Activated CD4-positive, alpha-beta T cell treated with anti-CD3 and anti-CD28 coated beads, Interleukin-2, amount 50 U/mL, for 24 hours (primary cell): ENCODE measurements at places on chromosomes 16 and 17.

DNA sequence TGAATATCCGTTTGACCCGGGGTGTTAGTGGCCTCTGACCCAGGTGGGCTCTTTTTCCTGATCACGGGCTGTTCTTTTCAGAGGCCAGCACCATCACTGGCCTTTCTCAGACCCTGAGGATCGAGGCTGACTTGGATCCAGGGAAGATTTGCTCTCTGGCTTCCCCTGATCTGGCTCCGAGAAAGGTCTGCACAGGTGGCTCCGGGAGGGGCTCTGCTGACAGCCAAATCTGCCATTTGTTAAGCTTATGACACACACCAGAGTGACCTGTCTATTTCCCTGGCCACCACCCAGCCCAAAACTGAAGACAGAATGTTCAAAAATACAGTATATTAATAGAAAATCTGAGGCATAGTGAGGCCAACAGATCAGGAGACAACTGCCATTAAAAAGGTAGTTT lies 221.8 kb upstream of the TNRC6C start:
- DNase-seq: no peak

GRCh38 chr16:20844054-20844453 lies 37.7 kb downstream of the REXO5 start:
- no peak for DNase-seq

GRCh38 chr16:15765880-15766279 lies 90.9 kb downstream of the MYH11 start:
- no peak for DNase-seq

- no peak for DNase-seq
Measured at GRCh38 chr16:67036323-67036741, 7.4 kb downstream of the CBFB start.

DNA sequence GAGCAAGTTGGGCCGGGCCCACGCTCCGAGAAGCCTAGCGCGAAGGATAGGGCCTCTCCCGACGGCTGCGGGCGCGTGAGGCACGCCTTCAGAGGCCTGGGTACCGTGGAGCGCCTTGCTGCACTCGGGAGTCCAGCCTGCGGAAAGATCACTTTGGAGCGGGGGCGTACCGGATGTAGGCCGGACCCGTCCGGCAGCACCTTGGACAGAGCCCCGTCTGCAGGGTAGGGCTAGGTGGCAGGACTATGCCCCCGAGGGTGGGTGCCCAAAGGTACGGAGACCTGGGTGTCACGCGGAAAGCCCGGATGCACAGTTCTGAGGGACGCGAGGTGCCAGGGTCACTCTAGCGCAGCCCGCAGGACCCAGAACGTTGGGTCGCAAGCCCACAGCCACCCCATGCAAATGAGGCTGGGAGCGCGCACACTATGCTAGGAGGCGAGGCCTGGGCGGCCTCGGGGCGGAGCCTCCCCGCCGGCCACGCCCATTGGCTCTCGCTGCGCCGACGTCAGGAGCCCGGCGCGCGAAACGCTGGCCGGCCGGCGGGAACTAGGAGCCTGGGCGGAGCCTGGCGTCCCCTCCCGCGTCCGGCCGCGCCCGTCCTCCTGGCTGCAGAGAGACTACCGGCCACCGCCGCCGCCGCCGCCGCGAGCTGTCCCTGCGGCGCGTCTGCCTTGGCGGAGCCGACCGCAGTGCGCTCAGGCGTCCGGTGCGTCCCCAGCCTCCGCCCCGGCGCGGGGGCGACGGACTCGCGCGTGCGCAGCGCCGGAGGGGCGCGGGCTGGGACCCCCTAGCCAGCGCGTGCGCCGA lies at the start of gene PAQR4:
TSS of gene PAQR4 (plus strand) at position 611 of the 807 bp plus-strand sequence. CDS start 327 bp downstream, outside the sequence.
- peak; percentile 64 for DNase-seq

DNA sequence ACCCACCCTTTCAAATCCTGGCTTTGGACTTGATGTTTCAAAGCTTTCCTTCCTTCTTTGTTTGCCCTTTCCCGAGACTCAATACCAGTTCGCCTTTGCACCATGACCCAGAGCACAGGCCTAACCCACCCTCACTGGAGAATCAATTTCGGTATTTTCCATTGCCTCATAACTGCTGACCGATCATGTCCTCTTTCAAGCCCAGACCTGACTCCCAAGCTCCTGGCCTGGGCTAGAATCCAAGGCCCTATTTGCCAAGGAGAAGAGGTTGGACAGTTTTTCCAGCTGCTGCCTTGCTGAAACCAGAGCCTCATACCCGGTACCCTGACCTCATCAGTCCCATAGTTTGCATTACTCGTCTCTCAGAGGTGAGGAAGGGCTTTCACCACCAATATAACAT lies 35.3 kb upstream of the HELZ start:
- no peak for DNase-seq

DNA sequence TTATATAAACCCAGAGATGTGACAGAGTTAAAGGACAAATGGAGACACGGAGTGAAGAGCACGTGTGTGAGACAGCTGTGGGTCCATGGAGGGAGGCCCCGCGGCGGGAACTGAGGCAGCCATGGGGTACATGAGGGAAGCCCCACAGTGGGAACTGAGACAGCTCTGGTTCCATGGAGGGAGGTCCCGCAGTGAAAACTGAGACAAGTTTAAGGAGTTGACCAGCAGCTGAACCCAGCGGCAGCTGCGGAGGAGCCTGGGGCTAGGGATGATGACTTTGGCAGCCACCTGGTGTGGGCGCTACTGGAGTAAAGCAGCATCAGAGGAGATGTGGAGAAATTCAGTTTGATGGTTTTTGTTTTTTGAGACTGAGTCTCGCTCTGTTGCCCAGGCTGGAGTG lies 185.1 kb downstream of the RPTOR start:
- DNase-seq: no peak

GRCh38 chr17:17684906-17685774 lies 3.9 kb downstream of the RAI1 start:
- no peak for DNase-seq

- peak; percentile 73 for DNase-seq
Measured at GRCh38 chr16:30996985-30997724, 12.1 kb downstream of the HSD3B7 start.

- no peak for DNase-seq
Measured at GRCh38 chr16:12406926-12407690, 396.6 kb downstream of the CPPED1 start.

GRCh38 chr17:17545984-17546383 lies 45.5 kb downstream of the PEMT start:
- no peak for DNase-seq

DNA sequence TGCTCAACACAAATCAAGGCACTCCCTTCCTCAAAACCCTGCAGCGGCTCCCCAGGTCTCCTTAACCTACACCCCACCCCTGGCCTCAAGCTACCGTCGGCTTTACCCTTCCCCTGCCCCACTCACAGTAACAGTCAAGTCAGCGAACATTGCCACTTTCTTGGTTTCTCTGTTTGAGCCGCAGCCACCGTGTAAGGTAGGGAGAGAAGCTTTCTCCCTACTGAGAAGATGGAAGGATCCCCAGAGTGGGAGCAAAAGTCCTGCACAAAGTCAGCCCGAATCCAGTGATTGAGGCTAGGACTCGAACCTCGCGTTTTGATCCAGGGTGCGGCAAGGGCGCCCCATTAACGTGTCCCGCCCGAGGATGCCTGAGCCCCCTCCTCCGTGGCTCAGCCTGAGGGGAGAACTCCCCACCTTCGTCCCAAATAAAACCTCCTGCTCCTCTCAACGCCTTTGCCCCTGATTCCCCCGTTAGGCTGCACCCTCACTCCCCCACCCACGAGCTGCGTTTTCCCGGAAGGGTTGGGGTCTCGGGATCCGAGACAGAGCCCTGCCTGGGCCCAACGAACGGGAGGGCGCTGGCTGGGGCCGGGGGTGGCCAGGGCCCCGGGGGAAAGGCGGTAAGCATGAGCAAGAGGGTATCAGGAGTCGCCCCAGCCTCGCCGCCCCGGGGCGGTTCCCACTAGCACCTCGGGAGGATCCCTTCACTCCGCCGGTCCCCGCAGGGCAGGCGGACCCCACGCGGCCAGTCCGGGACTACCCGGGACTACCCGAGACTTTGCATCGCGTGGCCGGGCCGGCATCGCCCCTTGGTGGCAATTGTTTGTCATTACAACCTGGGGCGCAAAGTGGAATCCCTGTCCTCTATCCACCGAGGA lies 9.9 kb upstream of the NAGS start:
- peak; percentile 55 for DNase-seq

GRCh38 chr16:81715358-81716196 lies 63.5 kb upstream of the PLCG2 start:
- DNase-seq: no peak

DNA sequence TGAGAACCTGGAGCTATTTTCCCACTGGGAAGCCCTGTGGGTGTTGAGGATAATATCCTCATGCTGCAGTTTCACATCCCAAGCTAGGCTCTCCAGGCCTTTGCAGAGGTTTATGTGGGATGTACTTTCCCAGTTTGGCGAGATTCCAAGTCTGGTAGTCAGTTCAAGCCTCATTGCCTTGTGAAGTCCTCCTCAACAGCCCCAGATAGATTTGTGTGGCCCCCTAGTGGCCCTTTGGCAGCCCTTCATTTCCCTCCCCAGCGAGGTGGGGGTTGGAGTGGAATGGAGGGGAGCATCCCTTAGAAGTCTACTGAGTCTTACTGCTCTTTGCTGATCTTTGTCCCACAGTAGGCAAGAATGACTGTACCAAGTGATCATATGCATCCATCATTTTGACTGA lies 137.9 kb downstream of the CDH11 start:
- no peak for DNase-seq

- no peak for DNase-seq
Measured at GRCh38 chr16:9644258-9644657, 538.0 kb downstream of the GRIN2A start.

DNA sequence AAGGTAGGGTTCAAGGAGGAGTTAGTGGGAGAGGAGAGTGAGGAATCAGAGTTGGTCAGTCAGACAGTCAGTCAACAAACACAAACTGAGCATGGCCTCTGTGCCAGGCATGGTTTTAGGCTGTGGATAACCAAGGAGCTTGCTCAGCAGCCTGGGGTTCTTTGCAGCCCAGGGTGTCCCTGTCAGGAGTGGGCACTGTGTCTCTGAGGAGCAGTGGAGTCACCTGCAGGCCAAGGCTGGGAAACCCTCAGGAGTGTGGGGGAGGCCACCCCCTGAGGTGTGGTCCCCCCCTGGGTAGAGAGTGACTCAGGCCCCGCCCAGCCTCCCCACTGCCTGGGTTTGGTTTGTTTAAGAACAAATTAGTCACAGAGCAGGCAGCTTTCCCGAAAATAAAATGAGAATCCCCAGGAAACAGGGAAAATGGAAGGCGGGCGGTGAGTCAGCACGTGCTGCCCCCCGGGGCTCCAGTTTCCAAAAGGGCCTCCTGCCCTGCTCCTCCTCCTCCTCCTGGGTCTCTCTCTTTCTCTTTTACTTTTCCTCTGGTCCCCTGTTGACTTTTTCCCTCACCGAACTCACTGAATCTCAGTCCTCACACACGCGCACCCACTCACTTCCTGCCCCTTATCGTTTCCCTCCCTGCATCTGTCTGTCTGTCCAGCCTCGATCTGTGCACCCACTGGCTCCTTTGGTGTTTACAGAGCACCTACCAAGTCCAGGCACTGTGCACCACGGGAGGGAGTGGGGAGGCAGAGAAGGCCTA lies 44.3 kb downstream of the SOCS3 start:
- DNase-seq: peak; percentile 26

- no peak for DNase-seq
Measured at GRCh38 chr16:12063004-12063395, 86.5 kb downstream of the SNX29 start.

GRCh38 chr16:56795011-56795410 lies 65.1 kb downstream of the NUP93 start:
- DNase-seq: no peak

- DNase-seq: no peak
Measured at GRCh38 chr17:49779156-49779738, 9.2 kb upstream of the KAT7 start.

- DNase-seq: no peak
Measured at GRCh38 chr17:17416007-17416399, 60.8 kb upstream of the MED9 start.

GRCh38 chr17:44776628-44777393 lies 18.0 kb downstream of the ADAM11 start:
- no peak for DNase-seq

- DNase-seq: no peak
Measured at GRCh38 chr16:11557801-11558200, 28.9 kb downstream of the LITAF start.

DNA sequence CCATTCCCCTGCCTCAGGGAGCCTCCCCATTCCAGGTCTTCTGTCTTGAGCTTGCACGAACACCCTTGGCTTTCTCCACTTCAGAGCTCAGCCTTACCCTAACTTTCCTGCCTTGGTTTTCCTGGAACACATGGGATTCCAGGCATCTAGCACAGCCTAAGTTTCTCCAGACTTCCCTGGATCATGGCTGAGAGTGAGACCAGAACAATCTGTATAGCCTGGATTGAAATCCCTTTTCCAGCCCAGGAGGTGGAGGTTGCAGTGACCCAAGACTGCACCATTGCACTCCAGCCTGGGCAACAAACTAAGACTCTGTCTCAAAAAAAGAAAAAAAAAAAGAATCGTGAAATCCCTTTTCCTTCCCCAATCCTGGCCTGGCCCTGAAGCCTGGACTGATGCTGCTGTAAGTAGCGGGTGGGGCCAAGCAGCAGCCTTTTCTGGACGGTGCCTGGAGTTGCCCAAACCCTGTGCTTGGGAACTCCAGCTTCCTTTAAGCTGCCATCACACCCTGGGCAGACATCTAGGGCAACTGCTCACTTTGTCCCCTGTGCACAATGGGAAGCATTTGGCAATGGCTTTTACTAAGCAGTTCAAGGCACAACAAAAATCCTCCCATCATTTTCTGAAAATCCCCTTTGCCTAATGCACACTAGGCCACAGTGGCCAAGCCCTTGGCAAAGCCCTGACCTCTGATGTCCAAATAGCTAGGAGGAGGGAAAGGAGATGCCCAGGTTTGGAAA lies 12.0 kb upstream of the SLC16A5 start:
- DNase-seq: no peak

GRCh38 chr17:80381416-80381923 lies 33.5 kb upstream of the ENDOV start:
- no peak for DNase-seq

DNA sequence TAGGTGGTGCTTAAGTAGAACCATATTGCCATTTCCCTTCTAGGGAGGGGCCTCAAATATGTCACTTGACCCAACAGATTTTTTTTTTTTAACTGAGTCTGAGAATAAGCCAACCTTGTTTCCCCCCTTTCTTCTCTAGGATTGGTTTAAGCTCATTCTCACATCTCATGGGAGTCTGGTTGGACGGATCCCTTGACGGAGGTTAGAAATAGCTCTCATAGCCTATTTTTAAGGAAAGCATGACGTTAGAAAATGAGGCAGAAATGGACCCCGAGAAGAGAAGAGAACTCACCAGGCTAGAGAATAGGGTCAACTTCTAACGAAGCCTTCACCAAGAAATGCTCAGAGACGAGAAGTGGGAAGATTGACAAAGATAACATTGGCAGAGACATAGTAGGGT lies 95.1 kb upstream of the ZFHX3 start:
- no peak for DNase-seq

GRCh38 chr16:49749816-49750215 lies 106.1 kb downstream of the ZNF423 start:
- no peak for DNase-seq

GRCh38 chr16:50021544-50021943 lies 3.5 kb upstream of the CNEP1R1 start:
- DNase-seq: no peak

DNA sequence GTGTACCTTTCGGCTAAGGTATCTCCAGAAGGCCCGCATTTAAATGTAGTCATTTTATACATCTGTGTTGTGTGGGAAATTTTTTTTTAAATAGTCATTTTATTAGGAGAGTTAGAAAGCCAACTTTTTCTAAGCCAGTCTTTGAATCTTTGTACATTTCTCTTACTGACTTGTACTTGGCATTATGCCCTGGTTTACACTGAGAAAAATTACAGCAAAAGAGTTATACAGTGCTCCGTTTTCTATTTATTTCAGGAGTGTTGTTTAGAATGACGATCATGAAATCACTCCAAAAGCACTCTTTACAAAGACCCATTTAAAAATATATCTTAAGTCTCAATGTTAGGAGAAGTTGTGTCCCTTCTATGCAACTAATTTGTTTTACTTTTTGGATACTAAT lies 91.8 kb downstream of the CYB561 start:
- DNase-seq: no peak
